ENCODE measurements at places on chromosomes 7 and 10. TPM values are rescaled to one million over a fixed set of nuclear protein-coding genes. Genes with fewer than 3 reads are reported as not detected.

DNA sequence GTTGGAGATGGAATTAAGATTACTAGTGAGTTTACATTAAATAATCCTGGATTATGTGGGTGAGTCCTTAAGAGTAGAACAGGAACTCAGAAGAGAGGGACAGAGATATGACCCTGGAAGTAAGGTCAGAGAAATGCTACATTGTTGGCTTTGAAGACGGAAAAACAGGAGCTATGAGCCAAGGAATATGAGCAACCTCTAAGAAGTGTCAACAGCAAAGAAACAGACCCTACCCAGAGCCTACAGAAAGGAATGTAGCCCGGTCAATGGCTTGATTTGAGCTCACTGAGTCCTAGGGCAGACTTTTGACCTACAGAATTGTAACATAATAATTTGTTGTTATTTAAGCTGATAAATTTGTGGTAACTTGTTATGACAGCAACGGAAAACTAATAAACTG lies 304.9 kb downstream of the IPMK start:
- no peak for DNase-seq

GRCh38 chr7:112262855-112263487 lies 56.5 kb downstream of the ZNF277 start:
- DNase-seq, result no peak

DNA sequence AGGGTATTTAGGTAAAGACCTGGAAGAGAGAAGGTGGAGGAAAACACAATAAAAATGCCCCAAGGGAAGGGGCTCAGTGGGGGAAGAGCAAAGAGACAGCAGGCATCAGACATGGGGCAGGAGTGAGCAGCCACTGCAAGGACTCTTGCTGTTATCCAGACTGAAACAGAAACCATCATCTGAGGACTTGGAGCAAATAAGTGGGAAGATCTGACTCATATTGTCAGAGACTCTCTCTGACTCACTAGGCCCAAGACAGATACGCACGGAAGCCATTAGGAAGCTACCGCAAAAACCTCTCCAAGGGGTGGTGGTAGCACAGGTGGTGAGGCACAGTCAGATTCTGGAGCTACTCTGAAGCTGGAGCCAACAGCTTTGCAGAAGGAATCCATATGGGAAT lies 110.7 kb downstream of the RNF32 start:
- DNase-seq, result no peak

- DNase-seq, result no peak
Measured at GRCh38 chr10:30556189-30556588, 73.4 kb downstream of the LYZL2 start.

- no peak for DNase-seq
Measured at GRCh38 chr10:90947030-90947960, 26.4 kb upstream of the ANKRD1 start.

DNA sequence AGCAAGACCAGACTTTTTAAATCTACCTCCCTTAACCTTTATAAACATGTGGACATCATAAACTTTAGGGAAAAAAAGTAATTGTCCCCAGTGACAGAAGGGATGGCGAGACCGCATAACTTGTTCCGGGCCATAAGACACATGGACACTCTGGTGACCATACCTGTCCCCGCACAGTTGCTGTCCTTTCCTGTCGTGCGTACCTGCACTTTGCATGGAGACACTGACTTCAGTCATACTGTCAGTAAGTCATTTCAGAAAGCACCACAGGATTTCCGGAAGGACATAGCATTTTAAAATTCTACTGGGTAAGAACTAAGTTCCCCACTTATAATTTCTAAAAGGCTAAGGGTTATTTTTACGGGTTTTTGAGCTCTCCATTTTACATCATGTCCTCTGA lies 120.9 kb downstream of the CREB5 start:
- no peak for DNase-seq

GRCh38 chr10:123429706-123430221 lies 236.4 kb upstream of the GPR26 start:
- DNase-seq, result no peak

GRCh38 chr10:45410807-45411606 lies 37.0 kb downstream of the ALOX5 start:
- no peak for DNase-seq

GRCh38 chr7:24722386-24723177 lies 34.7 kb downstream of the GSDME start:
- DNase-seq, result no peak

- no peak for DNase-seq
Measured at GRCh38 chr7:84786073-84786472, 400.8 kb downstream of the SEMA3D start.

GRCh38 chr7:13844954-13845353 lies 144.5 kb downstream of the ETV1 start:
- no peak for DNase-seq

DNA sequence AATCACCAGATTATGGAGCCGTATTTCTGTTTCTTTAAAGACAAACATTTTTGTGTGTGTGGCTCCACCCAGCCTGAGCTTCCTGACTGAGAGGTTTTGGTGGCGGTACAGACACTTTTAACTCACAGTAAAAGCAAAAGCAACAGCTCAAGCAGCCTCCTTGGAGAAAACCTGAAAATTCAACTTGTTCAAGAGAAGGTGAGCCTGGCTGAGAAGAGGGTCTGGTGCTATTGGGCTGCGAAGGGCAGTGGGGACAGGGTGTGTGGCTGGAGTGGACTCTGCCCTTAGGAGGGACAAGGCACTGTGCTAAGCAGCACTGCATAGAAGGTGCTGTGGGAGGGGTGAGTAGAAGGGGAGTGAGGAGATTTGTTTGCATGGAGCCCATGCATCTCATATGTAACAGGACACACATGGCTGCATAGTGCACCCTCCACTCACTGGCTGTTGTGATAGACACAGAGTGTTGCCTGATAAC lies at the start of gene GIMAP7:
TSS of gene GIMAP7 (plus strand) at position 125 of the 475 bp plus-strand sequence. CDS start 5,103 bp downstream, outside the sequence.
- DNase-seq, result no peak

- DNase-seq, result no peak
Measured at GRCh38 chr7:128161466-128162125, 79.5 kb upstream of the LEP start.

The STEAP1 gene
- total RNA-seq, result 19.2 TPM

The ZNF488 gene
- total RNA-seq, result not detected

The ANXA7 gene
- total RNA-seq, result 120 TPM

The PGAM2 gene
- 0.73 TPM for total RNA-seq

All from breast epithelium (tissue), 4 donors.